ENCODE measurements at places on chromosomes 3 and 15.

DNA sequence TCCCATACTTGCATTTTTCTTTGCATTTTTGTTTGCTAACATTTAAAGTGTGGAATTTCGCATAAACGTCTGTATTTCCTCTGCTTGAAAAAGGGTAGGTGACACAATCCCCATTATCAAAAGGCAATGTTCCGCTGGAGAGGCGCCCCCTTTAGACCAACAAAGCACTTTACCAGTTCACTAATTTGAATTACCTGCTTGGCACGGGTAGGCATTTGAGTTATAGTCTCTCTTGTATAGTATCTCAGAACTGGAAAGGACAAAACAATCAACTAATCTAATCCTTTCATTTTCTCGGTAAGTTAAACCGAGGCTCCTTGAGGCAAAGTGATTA is 775 bp upstream of the CCDC39 start:
- no peak for DNase-seq

- no peak for DNase-seq
These were observed 30.7 kb upstream of the IP6K2 start for GRCh38 chr3:48747706-48748105.

DNA sequence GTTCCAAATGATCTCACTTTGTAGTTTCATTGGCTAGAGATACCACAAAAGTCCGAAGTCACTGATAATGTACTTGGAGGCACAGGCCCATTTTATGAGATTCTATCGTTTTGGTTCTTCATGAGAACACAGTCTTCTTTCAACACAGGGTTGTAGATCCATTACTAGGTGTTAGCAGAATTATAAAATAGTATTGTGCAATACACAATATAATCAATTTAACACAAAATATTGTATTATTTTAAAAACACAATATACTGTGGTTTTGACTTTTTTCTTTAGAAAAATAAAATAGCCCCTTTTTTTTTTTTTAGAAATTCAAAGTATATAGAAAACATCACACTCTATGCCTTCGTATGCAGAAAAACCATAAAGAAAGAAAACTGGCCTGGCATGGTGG is 138.6 kb upstream of the TSC22D2 start:
- DNase-seq = no peak

- no peak for DNase-seq
These were observed 238.6 kb downstream of the RAP2B start for GRCh38 chr3:153400641-153401040.

DNA sequence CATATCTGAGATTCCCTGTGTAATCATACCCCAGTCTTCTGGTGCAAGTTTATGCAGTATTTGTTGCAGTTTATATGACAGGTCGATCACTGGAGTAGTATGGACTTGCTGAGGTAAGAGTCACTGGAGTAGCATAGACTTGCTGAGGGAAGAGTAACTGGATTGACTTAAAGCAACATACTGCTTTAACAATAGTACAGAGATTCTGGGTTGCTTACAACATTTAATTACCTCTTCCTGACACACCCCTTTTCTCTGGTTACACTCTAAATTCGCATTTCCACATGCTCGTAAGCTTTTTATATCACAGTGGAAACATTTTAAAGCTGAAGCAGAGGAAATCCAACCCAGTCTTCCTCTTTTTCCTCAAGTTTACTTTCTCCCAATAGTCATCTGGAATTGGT is 11.8 kb downstream of the AAGAB start:
- DNase-seq = no peak

Data from activated CD8-positive, alpha-beta memory T cell treated with anti-CD3 and anti-CD28 coated beads for 1 hour (primary cell).